Vagina (tissue), 2 donors: ENCODE measurements at places on chromosomes 2 and 18. TPM values are rescaled to one million over a fixed set of nuclear protein-coding genes. Genes with fewer than 3 reads are reported as not detected.

SLC8A1 gene
- 40.8 TPM for total RNA-seq

PLGLB2 gene
- 2.0 TPM for total RNA-seq

PLCL1 gene
- total RNA-seq: 6.6 TPM

DSG1 gene
- 122 TPM for total RNA-seq

SMPD4 gene
- total RNA-seq: 45.2 TPM

MOGAT1 gene
- total RNA-seq: not detected

TLX2 gene
- total RNA-seq: 6.6 TPM

STK17B gene
- total RNA-seq: 24.3 TPM

ACMSD gene
- not detected for total RNA-seq

ABCB6 gene
- 23.8 TPM for total RNA-seq

IRS1 gene
- total RNA-seq: 16.9 TPM

OR6B2 gene
- total RNA-seq: not detected

RGPD8 gene
- 26.3 TPM for total RNA-seq

ACOXL gene
- not detected for total RNA-seq

PSMA8 gene
- not detected for total RNA-seq

UGT1A3 gene
- not detected for total RNA-seq

KCNIP3 gene
- 27.5 TPM for total RNA-seq
